ENCODE measurements at places on chromosomes 3 and 15.

- DNase-seq: no peak
Observed at GRCh38 chr3:18987862-18988447, 160.4 kb upstream of the KCNH8 start.

GRCh38 chr3:41854956-41855355 is 106.9 kb downstream of the ULK4 start:
- no peak for DNase-seq

DNA sequence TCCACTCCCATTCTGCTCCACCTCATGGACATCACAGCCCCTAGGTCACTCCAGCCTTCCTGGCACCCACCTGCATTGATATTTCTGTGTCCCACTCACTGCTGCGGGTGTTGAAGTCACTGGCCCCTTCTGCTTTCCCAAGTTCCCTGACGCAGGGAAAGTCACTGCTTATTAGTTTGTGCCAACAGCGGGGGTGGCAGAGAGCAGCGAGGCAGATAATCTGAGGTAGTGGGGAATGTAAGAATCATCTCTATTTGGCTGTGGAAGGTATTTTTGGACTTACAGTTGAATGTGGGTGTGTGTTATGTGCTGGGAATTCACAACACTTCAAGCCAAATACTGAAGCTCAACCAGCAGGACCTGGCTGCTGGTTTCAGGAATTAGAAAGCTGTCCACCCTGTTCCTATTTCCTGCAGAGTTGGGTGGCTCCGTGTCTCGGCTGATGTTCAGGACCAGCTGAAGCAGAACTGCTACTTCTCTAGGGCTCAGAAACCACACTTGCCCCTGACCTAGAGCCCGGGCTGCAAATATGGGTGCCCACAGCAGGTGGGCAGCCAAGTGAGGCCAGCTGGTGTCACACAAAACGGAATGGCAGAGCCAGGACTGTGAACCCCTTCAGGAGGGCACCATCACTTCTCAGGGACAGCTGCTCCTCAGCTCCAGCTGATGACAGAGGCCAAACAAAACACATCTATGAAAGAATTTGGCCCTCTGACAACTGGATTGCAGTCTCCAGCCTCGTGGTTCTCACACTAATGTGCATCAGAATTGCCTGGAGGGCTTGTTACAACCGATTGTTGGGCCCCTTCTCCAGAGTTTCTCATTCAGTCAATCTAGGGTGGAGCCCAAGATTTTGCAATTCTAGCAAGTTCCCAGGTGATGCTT is 57.7 kb downstream of the SEMA5B start:
- DNase-seq: no peak

- DNase-seq: no peak
Observed at GRCh38 chr3:32685543-32686185, 676 bp downstream of the CNOT10 start.

GRCh38 chr15:38796589-38796988 is 232.0 kb upstream of the RASGRP1 start:
- no peak for DNase-seq

All from activated CD4-positive, alpha-beta T cell treated with anti-CD3 and anti-CD28 coated beads for 24 hours (primary cell).